ENCODE measurements at places on chromosomes 1 and 21.

DNA sequence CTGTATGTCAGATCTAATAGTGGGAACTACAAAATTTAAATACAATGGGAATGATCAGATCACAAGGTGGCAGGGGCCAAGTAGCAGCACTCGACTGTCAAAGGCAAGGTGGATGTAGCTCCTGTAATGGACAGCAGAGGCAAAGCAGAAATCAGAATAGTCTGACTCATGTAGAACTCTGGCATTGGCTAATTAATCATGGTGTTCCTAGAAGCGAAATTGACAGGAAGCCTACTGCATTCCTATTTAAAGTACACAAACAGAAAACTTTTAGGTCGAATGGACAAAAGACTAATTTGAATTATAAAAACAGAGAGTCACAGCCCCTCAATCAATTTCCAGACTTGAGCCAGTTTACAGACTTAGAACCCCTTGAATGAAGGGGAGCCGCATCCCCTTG is 17.4 kb upstream of the IL12RB2 start:
- DNase-seq = no peak

DNA sequence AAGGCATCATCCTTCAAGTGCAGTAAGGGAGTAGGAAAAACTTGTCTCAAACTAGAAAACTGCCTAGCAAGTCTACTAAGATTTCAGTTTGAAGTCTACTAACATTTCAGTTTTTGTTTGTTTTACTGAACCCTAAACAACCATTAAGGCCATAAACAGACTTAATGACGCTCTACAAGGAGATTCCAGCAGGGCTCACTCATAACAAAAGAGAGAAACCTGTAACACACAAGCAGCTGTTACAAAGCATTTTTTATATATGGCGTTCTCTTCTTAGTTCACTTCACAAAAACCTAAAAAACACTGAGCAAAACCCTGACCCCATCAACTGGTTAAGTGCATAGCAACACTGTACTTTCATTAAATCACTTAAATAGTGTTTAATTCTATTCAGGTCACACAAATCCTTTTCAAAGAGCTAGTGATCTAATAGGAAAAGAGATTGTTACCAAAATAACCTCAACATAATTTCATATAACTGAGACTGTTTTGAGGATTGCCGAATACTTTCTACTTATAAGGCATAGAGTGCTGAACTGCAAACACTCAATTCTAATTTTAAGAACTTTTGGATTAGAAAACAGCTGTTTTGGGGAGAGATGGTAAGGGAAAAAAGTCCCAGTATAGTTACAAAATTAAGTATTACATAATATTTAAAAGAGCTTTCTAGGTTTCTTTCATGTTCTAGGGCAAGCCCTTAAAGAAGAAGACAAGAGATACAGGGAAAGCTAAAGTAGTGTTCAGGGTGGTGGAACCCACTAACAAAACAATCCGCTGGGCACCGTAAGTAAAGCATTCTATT is 1.4 kb downstream of the B3GALNT2 start:
- DNase-seq = no peak

DNA sequence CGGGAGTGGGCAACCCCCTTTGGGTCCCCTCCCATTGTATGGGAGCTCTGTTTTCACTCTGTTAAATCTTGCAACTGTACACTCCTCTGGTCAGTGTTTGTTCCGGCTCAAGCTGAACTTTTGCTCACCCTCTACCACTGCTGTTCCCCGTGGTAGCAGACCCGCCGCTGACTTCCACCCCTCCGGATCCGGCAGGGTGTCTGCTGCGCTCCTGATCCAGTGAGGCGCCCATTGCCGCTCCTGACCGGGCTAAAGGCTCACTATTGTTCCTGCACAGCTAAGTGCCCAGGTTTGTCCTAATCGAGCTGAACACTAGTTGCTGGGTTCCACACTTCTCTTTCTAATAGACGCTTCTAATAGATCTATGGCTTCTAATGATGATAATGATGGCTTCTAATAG is 488.6 kb downstream of the MRPL39 start:
- no peak for DNase-seq

DNA sequence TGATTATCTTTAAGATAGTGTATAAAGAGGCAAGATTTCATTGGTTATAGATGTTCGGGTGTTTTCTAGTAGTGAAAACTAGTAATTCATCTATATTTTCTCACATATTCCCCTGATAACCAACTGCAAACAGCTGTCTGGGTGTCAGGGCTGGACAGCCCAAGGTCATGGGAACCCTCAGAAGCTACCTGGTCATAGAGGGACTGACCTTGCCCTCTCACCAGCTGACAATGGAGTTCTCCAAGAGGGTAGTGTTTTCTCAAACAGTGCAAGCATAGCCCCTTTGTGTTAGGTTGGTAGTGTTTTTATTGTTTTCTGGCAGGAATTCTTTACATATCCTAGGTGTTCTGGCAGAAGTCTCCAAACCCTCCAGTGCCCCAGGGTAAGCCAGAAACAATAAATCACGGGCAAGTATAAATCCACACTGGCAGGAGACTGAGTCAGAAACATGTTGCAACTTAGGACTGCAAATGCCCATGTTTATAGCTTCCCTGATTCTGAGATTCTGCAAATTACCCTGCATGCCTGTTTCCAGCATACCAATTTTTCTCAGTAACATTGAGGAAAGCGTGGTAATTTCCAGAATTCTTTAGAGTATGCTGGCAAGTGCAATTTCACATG is 82.8 kb upstream of the ATP1A1 start:
- no peak for DNase-seq

DNA sequence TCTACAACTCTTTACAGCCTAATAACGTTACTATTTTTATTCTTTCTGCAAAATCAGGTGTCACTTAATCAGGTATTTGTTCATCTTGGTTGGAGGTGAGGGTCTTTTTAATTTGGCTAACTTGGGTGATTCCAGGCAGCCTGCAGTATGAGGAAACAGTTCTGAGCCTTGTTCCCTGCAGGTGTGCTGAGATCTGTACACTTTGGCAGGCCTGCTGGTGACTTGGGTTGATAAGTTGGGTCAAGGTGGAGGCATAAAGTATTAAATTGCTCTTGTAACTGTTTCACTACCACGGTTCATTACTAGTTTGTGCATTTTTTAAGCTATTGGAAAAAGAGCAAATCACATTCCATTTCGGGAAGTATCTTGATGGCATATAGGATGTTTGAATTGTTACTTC is 10.0 kb downstream of the MAP3K21 start:
- no peak for DNase-seq

GRCh38 chr1:145978854-145979745 is 14.6 kb downstream of the POLR3GL start:
- no peak for DNase-seq

DNA sequence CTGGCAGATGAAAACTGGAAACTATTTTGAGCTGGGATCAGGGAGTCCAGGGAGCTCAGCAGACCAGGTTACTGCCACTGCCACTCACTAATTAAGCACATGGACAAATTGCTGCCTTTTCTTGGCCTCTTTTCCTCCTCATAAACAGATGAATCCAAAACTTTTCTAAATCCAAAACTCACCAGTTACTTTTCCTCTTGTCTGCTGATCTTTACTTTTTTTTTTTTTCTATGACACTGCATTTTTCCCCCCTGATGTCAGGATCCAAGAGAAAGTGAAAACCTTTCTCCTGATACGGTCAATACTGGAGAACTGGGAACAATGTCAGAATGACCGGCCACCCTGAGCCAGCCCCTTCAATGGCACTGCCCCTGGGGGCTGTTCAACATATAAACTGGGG is 405.8 kb downstream of the DUSP10 start:
- no peak for DNase-seq

DNA sequence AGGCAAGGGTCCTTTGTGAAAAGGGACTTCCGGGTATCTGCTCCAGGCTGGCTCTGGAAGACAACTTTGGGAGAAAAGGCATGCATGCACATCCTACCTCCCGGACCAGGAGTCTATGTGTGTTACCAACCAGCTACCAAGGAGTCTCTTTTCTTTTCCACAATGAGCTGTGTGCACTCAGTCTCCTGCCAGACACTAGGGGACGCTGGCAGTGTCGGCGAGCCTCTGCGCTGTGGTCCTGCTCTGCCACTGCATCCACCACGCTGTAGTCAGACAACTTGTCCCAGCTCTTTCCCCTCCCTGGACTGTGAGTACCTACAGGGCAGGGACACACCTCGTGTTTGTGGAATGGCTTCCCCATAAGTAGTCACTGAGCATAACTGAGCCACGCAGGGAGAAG is 5.1 kb upstream of the SSR2 start:
- DNase-seq = no peak

DNA sequence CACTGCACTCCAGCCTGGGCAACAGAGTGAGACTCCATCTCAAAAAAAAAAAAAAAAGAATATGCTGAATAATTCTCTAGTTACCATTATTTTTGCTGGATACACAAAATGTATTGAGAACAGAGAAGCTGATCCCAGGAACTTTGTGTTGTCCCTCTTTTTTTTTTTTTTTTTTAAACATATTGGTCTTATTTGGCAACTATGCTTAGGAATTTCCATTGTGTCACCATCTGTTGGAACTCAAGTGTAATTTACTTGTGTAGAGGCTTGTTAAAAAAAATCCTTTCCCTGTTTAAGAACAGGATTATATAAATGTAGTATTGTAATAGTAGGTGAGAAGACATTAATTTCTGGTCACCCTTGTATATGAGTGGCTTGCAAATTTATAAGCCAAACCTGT is 28.6 kb downstream of the CAMSAP2 start:
- DNase-seq = no peak

Data from vagina (tissue), 2 donors.